ENCODE measurements at places on chromosomes 7 and 10.

DNA sequence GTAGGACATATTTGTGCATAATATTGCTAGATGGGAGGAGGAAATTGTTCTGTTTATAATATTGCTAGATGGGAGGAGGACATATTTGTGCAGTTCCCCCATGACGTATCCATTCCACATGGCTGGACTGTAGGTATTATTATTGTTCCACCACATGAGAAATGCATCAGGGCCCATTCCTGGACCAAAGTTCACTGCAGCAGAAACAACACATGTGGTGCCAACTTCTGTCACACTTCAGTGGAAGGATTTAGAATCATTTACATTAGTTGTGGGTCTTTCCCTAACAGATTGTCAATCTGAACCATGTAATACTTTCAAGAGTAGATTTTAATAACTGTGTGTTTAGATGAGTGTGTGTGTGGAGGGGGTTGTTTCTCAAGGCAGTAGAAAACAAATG is 32.7 kb upstream of the MACC1 start:
- no peak for DNase-seq

- peak; percentile 7 for DNase-seq
These were observed 359.1 kb downstream of the CRPPA start for GRCh38 chr7:16062269-16062668.

GRCh38 chr7:132214452-132214851 is 361.8 kb downstream of the PLXNA4 start:
- DNase-seq: no peak

- DNase-seq: no peak
These were observed 18.7 kb downstream of the C10orf105 start for GRCh38 chr10:71700731-71701368.

GRCh38 chr10:64379898-64380297 is 858.7 kb downstream of the REEP3 start:
- no peak for DNase-seq

DNA sequence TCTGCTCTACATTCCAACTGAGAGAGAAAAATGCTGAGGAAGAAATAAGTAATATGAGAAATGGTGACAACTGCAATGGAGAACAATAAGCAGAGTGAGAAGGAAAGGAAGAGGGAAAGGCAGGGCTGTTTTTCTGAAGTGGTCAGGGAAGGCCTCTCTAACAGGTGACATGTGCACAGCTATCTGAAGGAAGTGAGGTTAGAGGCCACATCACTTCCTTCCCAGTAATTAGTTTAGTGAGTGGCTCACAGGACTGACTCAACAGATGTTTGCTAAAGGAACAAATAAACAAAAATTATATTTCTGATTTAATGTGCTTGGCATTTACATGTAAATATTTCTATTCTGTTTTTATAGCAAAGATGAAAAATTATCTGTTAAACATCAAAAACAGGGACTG is 77.9 kb downstream of the ARHGAP21 start:
- no peak for DNase-seq

- no peak for DNase-seq
These were observed 259.3 kb downstream of the ARHGAP12 start for GRCh38 chr10:31669357-31669756.

- no peak for DNase-seq
These were observed 66.8 kb downstream of the MKI67 start for GRCh38 chr10:128059266-128059981.

DNA sequence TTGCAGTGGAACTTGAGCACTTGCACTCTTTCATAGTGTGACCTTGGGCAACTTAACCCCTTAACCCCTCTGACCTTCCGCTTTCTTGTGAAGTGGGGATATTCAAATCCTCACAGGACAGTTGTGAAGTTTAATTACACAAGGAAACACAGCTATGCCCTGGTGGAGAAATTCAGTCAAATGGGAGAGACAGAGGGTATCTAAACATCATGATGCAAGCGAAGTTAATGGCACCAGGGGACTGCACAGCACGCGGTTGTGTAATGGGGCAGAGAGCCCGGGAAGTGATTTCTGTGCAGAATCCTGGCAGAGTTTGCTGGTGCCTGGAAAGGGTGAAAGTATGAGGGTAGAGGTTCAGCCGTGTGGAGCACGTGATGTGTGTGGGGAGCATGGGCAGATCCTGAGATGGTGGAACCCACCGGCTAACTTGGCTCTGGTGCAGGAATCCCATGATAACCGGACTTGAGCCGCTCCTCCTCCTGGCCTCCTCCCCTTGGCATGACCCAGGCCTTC is 51.7 kb downstream of the SNX10 start:
- DNase-seq: no peak

DNA sequence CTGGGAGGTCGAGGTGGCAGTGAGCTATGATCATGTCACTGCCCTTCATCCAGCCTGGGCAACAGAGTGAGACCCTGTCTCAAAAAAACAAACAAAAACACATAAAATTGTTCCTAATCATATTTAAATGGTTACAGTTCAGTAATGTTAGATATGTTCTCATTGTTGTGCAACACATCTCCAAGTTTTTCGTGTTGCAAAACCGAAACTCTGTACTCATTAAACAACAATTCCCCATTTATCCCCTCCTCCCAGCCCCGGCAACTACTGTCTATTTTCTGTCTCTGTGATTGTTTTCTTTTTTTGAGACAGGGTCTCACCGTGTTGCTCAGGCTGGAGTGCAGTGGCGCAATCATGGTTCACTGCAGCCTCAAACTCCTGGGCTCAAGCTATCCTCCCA is 16.1 kb upstream of the PRXL2A start:
- DNase-seq: no peak

DNA sequence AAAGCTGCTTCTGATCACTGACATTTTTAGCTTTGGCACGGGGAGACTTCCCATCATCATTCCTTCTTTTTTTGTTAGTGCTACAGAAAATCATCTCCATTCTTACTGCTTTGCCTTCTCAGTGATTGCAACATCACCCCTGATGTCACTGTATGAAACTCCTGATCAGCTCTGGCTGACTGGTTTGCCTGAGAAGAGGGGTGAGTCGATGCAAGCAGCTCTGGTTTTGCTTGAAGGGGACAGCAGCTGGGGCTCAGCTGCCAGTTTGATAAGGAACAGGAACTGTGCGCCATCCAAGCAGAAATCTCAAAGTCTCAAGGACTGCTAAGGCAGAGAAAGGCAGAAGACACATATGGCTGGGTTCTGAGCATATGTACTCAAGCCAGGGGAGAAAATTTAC is 808.5 kb upstream of the CELF2 start:
- no peak for DNase-seq

GRCh38 chr10:20105931-20106330 is 289.7 kb downstream of the PLXDC2 start:
- DNase-seq: no peak

GRCh38 chr10:74912682-74913081 is 86.3 kb downstream of the KAT6B start:
- DNase-seq: no peak

- DNase-seq: no peak
These were observed 44.0 kb downstream of the ASB4 start for GRCh38 chr7:95529701-95530100.

DNA sequence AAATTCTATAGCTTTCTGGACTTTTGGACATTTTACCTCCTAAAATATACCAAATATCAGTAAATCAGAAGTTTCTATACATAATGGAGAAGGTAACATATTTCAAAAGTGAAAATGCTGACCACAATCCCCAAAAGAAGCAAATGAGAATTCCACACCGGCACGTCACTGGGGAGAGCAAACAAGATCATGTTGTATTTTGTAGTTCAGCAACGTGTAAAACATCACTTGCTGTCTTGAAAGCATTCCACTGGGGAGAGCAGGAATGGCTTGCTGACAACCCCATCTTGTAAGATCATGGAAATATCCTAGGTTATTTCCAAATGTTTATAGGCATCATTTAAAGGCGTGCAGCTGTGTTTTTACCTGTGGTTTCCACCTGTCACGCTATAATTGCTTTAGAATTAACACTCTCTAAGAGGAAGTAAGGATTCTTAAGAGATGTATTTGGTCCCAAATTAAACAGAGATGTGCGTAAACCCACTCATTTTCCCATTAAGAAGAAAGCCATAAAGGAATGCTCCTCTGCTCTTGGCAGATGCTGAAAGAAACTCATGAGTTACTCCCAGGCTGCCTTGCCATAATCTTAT is 397.1 kb upstream of the POT1 start:
- DNase-seq: no peak

- no peak for DNase-seq
These were observed 166.3 kb downstream of the ZNF438 start for GRCh38 chr10:30865141-30865926.

DNA sequence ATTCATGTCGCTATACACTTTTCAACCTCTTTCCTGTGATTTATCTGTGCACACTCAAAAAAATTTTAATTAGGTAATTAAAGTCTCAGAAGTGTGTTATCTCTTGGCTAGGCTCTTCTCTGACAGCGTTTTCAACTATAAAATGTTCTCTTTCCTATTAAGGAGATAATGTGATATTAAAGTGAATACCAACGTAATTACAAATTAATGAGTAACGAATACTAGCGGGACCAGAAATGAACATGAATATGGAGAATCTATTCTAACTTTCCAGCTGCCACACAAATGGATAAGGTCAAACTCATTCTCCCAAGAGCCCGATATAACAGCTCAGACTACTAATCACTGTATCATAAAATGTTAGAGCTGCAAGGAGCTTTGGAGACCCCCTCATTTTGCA is 12.0 kb downstream of the COL1A2 start:
- no peak for DNase-seq

- DNase-seq: no peak
These were observed 1.8 kb downstream of the IMPDH1 start for GRCh38 chr7:128407751-128408708.

GRCh38 chr7:12550956-12551355 is 19.6 kb upstream of the SCIN start:
- no peak for DNase-seq

GRCh38 chr10:121921238-121921931 is 6.4 kb downstream of the ATE1 start:
- no peak for DNase-seq

- no peak for DNase-seq
These were observed 268.1 kb downstream of the CAMK1D start for GRCh38 chr10:12617191-12618175.

DNA sequence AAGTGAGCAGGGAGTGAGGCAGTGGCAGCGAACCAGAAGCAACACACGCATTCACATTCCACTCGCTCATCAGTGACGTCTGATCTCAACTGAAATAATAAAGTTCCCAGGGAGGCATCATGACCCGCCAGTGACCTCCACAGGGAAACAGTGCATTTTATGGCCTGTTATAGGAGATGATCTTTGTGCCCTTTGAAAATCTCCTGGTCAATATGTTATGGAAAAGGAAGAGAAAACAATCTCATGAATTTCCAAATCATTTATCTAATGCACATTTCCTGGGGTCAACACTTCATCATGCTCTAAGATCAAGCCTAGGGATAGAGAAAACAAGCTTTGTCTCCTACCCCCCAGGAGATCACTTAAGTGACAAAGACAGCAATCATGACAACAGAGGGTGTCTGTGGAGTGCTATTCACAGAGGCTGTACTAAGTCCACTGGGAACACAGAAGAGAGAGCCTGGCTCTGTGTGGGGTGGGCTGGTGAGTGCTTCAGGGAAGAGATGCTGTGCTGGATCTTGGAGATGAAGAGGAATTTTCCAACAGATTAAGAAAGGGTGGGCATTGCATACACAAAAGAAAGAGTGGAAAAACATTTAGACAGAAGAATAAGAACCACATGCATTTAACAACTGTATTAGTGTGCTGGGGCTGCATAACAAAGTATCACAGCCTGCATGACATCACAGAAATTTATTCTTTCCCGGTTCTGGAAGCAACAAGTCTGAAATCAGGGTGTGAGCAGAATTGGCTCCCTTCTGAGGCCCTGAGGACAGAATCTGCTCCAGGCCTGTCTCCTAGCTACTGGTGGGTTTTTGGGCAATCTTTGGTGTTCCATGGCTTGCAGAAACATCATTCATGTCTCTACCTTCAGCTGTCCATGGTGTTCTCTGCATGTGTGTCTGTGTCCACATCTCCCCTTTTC is 613.9 kb upstream of the IGFBP3 start:
- no peak for DNase-seq

- DNase-seq: no peak
These were observed 12.3 kb downstream of the EGFR start for GRCh38 chr7:55031075-55031474.

- DNase-seq: no peak
These were observed 9.4 kb downstream of the ACSL5 start for GRCh38 chr10:112383325-112383724.

DNA sequence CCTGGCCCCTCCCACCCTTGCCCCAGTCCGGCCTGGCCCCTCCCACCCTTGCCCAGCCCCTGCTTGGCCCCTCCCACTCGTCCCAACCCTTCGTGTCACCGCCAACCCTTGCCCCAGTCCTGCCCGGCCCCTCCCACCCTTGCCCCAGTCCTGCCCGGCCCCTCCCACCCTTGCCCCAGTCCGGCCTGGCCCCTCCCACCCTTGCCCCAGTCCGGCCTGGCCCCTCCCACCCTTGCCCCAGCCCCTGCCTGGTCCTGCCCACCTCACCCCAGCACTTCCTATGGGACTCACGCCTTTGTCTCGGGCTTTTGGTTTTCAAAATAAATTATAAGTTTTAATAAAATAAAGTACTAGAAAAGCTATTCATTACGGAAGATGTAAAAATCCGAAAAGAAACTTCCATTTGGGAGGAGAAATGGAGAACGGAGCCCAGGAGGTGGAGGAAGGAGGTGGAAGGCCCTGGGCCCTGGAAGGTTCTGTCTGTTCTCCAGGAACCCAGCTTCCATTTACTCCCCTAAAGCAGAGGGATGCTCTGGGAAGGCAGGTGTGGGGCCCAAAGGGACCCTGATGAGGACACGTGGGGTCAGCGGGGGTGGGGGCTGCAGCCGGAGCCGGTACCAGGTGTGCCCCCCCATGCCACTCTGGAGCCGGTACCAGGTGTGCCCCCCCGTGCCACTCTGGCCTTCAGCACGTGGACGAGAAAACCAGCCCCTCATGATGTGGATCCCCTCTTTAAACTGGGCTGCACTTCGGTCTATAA is 52.2 kb downstream of the PWWP2B start:
- DNase-seq: peak; percentile 28

- DNase-seq: no peak
These were observed 987 bp upstream of the EXOC6 start for GRCh38 chr10:92847202-92847864.

DNA sequence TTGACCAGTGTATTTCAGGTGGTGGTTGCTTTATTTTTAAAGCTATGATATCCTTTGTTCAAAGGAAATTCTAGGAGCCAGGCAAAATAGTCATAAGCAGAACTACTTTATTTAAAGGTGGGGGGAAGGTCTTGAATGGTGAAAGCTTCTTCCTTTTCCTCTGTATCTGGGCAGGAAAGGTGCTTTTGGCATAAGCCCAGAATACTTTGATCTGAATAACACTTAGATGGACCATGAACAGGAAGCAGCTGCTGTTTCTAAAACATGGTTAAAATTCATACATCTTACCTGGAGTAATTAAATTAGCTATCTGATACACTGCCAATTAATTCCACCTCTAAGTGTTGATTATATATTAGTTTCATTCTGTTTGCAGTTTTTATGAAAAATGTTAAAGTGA is 13.3 kb downstream of the ZNF804B start:
- DNase-seq: no peak

DNA sequence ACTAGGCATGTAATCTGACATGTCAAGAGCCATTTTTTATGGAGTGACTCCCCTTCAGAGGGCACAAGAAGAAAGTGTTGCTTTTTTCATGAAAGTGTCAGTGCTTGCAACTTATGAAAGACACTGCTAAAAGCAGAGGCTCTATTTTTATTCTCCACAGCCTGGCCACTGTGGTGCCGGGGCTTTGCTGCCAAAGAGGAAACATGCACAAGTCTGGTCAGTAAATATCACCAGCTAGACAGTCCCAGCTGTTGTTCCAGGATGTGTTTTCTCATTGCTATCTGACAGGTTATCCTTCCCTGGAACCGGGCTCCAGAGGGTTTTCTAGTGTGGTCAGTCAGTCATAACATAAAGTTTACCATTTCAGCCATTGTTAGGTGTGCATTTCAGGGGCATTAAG is 180.7 kb upstream of the PITRM1 start:
- no peak for DNase-seq
